Testis (tissue), 5 donors: ENCODE measurements at places on chromosomes 6 and 20. TPM values are rescaled to one million over a fixed set of nuclear protein-coding genes. Genes with fewer than 3 reads are reported as not detected.

Gene LRRC73
- total RNA-seq, result 29.3 TPM

Gene B3GALT4
- total RNA-seq, result 18.0 TPM

- DNase-seq, result no peak
Measured at GRCh38 chr6:118648866-118649554, 2.4 kb downstream of the CEP85L start.

DNA sequence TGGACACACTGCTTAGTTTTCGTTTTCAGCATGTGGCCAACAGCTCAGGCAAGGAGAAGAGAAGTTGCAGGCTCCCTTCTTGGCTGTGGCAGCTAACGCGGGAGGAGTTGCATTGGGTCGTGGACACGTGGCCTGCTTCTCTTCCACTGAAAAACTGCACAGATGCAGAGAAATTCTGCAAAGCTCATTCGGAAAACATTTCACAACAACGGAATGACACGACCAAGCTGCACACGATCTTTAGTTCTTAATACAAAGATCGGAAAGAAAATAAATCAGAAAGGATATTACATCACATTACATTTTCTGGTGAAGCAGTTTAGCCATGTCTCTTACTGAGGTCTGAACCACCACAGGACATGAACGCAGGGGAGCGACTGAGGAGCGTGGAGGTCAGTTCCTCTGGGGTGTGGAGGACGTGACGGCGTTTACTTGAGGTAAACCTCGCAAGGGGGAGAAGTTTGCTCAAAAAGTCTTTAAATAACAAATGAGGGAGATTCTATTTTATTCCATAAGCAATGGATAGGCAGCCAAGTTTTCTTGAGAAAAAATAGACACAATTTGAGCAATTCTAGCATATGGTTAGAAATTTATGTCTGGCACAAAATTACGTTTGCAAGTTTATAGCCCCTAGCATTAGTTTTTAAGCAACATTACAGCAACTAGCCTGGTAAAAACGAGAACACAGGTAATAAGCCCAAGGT, 178.3 kb downstream of the THBS2 start:
- DNase-seq, result peak; percentile 69

GRCh38 chr20:33883164-33883563, 72.0 kb downstream of the CHMP4B start:
- no peak for DNase-seq

GRCh38 chr6:39091220-39091619, 23.8 kb downstream of the SAYSD1 start:
- no peak for DNase-seq

Gene RIMS4
- total RNA-seq, result 72.1 TPM

Gene AVP
- not detected for total RNA-seq

- no peak for DNase-seq
Measured at GRCh38 chr6:39173270-39173669, 56.0 kb downstream of the KCNK5 start.

- DNase-seq, result no peak
Measured at GRCh38 chr6:69427882-69428281, 368.9 kb downstream of the LMBRD1 start.

Gene CCN5
- 37.0 TPM for total RNA-seq

- peak; percentile 16 for DNase-seq
Measured at GRCh38 chr6:125888989-125889656, 67.4 kb upstream of the HINT3 start.

Gene CD40
- 5.0 TPM for total RNA-seq

Gene GINS1
- 23.7 TPM for total RNA-seq

GRCh38 chr20:1937316-1937976, 42.2 kb downstream of the SIRPA start:
- no peak for DNase-seq

Gene HLA-DQB1
- total RNA-seq, result 0.08 TPM

DNA sequence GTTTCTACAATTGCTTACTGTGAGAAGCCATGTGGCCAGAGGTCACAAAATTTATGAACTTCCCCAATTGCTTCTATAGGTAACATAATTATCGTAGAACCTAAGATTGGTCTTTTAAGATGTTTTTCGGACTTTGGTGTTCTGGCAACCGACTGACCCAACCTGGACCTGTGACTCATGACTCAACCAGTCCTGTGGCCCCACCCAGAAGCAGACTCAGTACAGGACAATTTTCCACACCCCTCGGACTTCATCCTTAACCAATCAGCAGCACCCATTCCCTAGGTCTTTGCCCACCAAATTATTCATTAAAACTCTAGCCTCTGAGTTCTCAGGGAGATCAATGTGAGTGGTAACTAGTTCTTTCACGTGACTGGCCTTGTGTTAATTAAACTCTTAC, 26.4 kb upstream of the AKAP12 start:
- DNase-seq, result no peak

GRCh38 chr6:71250099-71250602, 38.5 kb upstream of the OGFRL1 start:
- no peak for DNase-seq

Gene BMP5
- 0.06 TPM for total RNA-seq

Gene NKX2-2
- not detected for total RNA-seq

GRCh38 chr6:107308677-107309076, 150.7 kb downstream of the PDSS2 start:
- DNase-seq, result no peak

GRCh38 chr20:35849706-35850105, 77.9 kb downstream of the PHF20 start:
- no peak for DNase-seq

- DNase-seq, result no peak
Measured at GRCh38 chr20:46713957-46714834, 4.7 kb downstream of the SLC2A10 start.

DNA sequence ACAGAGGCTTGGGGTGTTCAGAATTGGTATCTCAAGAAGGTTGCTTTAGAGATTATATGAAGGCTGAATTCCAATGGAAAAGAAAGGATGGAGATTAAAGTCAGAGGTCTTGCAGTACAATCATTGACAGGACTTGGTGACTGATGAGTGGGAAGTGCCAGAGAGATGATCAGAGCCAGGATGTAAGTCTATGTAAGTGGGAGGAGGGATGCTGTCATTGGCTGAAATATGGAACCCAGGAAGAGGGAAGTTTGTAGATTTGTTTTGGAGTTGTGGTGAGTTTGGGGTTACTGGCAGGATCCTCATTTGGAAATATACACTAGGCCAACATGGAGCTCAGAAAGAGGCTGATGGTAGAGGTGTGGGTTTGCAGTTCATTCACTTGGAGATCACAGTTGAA, 23.8 kb upstream of the TNFAIP3 start:
- DNase-seq, result no peak

Gene TSBP1
- 11.8 TPM for total RNA-seq

GRCh38 chr6:111844376-111844775, 28.9 kb downstream of the FYN start:
- DNase-seq, result no peak

Gene FOXQ1
- 1.7 TPM for total RNA-seq

Gene GSTA2
- total RNA-seq, result 89.9 TPM

DNA sequence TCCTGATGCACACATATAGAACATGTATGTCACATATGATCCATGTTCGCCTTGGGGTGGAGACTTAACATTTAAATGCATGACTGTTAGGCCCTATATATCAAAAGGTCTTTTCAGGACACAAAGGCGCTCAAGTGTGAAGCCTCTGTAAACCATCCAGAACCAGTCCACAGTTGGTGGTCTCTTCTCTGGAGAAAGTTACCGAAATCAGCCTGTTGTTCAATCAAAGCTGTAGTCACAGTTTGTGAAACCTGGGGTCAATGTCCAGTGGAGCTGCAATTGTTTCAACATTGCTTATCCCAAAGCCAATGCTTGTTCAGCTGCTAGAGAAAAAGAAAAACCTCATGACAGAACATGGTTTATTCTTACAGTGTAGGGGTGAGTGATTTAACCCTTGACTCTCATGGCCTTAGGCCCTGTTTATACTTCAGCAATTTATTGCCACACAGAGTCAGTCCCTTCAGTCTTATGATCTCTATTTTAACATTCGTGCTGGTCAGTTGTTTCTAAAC, 193.6 kb upstream of the CST7 start:
- no peak for DNase-seq

DNA sequence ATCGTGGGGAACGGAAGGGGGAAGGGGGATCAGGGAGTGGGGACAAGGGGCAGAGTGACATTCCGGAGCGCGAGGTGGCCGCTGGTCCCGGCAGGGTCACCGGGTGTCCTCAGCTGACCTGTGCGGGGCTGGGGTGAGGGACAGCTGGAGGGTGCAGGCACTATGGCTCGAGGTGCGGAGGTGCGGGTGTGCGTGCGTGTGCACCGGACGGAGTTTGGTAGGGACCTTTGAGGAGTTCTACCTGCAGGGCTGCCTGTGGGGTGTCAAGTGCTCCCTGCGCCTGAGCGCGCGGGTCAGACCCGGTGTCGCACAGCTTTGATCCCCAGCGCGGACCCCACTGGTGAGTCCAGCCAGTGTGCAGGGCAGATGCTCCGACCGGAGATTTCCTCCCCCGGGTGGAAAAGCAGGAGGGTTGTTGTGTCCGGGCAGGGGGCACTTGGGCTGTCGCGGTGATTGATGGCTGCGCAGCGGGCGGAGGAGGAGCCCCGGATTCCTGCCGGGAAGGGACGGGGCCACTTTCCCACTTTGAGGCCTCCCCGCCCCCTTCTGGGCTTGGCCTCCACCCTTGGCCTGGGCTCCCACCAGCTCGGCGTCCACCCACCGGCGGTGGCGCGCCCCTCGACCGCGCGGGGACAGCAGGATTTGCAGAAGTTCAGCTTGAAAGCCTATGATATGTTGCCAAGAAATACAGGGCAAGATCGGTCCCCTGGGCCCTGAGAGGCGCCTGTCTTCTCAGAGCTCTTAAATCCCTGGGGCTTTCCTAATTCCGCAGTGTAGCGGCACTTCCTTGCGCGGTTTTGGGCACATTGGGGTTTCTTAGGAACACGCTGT, 658 bp downstream of the RIN2 start:
- peak; percentile 37 for DNase-seq

- no peak for DNase-seq
Measured at GRCh38 chr6:169510871-169511270, 191.0 kb downstream of the WDR27 start.

DNA sequence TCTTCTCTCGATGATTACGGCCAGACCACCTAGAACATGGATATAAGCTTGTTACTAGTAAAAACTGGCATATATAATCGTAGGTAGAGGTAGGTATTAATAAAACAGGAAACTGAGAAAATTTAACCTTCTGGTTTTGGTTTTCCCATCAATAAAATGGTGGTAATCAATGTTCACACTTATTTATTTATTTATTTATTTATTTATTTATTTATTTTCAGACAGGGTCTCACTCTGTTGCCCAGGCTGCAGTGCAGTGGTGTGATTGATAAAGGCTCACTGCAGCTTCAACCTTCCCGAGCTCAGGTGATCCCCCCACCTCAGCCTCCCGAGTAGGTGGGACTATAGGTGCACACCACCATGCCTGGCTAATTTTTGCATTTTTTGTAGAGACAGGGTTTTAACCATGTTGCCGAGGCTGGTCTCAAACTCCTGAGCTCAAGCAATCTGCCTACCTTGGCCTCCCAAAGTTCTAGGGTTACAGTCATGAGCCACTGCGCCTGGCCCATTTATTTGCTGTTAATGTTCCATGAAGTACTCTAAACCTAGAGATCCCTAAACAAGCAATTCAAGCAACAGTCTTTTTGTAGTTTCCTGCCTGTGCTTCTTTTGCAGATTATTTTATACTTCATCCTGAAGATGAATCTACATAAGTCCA, 11.5 kb downstream of the TOMM6 start:
- no peak for DNase-seq

GRCh38 chr6:33927616-33928015, 123.8 kb upstream of the MLN start:
- DNase-seq, result no peak

- DNase-seq, result no peak
Measured at GRCh38 chr6:8557014-8557748, 121.8 kb upstream of the SLC35B3 start.

GRCh38 chr6:26272171-26272637, 92.8 kb upstream of the BTN3A2 start:
- peak; percentile 35 for DNase-seq

DNA sequence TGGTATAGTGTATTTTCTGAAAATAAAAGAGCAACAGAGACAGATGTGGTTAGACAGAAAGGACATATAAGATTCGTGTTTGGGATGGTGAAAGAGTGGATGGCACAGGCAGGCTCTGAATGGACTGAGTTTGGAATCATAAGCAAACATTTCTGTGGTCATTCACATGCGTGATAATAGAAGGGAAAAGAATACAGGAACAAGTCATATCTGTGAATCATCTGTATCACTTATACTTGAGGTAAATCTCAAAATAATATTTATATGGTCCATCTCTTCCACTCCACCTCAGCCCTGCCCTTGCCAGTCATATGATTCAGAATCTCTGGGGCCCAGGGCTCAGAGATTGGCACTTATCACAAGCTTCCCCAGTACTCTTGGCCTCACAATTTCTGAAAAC, 535.1 kb downstream of the BCKDHB start:
- no peak for DNase-seq

DNA sequence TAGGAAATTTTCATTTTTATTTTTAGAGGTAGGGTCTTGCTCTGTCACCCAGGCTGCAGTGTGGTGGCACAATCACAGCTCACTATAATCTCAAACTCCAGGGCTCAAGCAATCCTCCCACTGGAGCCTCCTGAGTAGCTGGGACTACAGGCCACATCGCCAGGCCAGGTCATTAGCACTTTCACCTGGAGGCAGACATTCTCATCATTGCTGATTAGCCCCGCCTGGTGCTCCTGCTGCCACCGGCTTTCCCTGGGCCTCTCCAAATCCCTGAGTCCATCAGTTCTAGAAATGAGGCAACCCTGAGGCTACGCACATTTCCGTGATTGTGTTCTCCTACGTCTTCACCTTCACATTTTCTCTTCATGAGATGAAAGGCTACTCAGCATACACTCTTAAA, 607.7 kb upstream of the NRSN1 start:
- no peak for DNase-seq

DNA sequence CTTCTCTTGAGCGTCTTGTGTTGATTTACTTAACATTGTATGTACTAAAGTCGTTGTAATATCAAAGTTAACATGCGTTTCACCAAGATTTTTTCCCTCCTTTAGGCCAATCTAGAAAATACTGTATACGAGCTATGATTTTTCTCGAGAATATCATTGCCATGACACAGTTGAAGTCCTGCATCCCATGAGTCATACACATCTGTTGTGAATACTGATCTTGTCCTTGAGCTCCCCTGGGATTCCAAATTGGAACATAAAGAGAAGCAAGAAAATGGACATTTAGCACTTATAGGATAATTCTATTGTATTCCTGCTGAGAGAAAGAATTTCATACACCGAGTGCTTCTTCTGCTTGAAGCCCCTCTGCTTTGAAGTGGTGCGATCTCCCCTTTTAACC, 109.6 kb downstream of the SLC35B3 start:
- DNase-seq, result no peak

GRCh38 chr6:87483929-87484328, 11.2 kb downstream of the SLC35A1 start:
- no peak for DNase-seq

Gene TP53TG5
- total RNA-seq, result 12.3 TPM

Gene PNLDC1
- total RNA-seq, result 19.9 TPM

DNA sequence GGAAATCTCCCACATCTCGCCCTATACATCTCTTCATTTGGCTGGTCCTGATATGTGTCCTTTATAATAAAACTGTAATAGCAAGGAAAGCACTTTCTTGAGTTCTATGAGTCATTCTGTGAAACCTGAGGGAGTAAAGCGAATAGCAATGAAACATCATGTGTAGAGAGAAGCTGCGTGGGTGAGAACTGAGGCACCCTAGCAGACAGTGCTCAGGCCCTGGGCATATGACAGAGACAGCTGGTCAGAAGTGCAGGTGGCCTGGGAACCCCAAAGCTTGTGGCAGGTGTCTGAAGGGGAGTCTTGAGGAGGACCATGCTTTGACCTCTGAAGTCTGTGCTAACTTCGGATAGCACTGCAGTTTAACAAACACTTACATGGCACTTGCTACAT, 1.3 kb upstream of the BLOC1S5 start:
- no peak for DNase-seq

GRCh38 chr6:113782636-113783035, 74.5 kb upstream of the MARCKS start:
- DNase-seq, result no peak
